NCI-H1930 (cell line): ENCODE measurements at places on chromosomes 1 and 21.

GRCh38 chr1:166032572-166033371 lies 134.0 kb downstream of the FAM78B start:
- DNase-seq: no peak

- DNase-seq: no peak
Measured at GRCh38 chr1:24927988-24928688, 1.9 kb downstream of the RUNX3 start.

GRCh38 chr1:197081117-197081753 lies 14.2 kb upstream of the F13B start:
- no peak for DNase-seq

DNA sequence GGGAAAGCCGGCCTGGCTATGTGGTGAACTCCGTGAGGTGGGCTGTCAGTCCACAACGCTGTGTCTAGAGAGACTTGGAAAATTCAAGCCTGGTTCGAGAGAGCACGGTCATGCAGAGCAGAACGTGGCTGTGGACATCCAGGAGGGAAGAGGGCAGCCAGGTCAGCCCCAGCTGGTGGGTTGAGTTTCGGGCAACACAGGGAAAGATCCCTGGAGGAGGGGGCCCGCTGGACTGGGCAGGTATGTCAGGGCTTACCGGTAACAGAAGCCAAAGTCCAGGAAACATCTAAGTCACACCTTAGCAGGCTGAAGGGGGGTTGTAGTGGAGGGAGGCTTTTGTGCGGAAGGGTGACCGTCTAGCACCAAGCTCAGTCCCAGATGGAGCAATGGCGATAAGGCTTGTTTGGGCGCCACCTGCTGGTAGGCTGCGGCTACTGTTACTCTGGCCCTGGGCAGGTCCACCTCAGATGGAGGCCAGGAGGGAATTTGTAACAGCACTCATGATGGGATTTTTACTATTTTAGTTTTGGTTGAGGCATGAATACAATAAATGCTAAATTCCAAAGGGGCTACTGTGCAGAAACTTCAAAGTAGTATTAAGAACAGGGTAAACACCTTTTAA lies 143.3 kb upstream of the ZNF644 start:
- peak; percentile 39 for DNase-seq

DNA sequence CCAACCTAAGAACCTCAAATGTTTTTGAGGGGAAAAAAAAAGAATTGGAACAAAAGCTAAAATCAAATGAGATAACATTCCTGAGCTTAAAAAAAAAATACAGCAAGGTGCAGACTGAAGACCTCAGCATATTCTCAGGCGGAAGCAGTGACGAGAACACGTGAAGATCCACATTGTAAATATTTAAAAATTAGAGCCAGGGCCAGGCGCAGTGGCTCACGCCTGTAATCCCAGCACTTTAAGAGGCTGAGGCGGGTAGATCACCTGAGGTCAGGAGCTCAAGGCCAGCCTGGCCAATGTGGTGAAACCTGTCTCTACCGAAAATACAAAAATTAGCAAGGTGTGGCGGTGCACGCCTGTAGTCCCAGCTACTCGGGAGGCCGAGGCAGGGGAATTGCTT lies 15.7 kb downstream of the TFB2M start:
- DNase-seq: no peak
